Lower lobe of right lung (tissue), 2 donors: ENCODE measurements at places on chromosomes 3 and 15.

DNA sequence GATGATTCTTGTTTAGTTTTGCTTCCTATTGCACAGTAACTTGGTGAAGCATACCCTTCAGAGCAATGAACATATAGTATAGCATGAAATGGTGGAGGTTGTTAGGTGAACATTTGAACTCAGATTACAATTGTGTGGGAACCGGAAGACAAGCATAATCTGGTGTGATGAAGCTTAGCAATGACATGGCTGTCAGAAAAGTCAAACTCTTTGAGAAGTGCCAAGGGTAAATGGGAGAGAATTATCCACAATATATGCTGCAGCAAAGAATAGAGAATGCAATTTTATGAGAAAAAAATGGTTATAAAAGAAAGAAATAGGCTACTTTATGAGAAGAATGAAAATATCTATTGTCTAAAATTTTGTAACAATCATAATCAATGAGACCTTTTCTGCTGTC is 1536.7 kb downstream of the SI start:
- no peak for DNase-seq

DNA sequence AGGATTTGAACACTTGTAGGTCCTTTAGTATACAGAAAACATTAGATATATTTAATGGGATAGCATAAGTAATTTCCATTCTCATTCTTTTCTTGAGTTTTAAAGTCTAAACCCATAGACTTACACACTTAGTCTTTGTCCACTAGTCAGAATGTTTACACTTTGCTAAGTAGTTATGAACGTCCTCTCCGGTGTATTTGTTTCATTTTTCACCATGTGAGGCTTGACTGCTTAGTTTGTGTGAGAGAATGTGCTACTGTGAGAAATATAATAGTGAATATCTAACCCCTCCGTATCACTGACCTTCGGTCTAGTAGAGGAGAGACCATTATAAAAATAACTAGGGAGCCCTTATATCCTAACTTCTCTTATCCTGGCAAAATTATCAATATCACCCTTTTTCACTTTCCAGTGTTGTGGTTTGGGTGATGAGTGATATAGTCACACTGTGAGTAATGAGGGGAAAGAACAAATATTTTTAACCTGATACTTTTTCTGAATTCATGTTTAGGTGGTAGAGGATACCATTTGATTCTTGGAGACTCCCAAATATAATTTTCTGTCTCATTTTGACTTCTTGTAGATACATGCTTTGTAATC is 122.4 kb downstream of the UBE2E2 start:
- no peak for DNase-seq

- no peak for DNase-seq
These were observed 92.5 kb downstream of the LIPC start for GRCh38 chr15:58524247-58524646.

GRCh38 chr3:140443073-140443472 is 234.8 kb upstream of the TRIM42 start:
- no peak for DNase-seq

DNA sequence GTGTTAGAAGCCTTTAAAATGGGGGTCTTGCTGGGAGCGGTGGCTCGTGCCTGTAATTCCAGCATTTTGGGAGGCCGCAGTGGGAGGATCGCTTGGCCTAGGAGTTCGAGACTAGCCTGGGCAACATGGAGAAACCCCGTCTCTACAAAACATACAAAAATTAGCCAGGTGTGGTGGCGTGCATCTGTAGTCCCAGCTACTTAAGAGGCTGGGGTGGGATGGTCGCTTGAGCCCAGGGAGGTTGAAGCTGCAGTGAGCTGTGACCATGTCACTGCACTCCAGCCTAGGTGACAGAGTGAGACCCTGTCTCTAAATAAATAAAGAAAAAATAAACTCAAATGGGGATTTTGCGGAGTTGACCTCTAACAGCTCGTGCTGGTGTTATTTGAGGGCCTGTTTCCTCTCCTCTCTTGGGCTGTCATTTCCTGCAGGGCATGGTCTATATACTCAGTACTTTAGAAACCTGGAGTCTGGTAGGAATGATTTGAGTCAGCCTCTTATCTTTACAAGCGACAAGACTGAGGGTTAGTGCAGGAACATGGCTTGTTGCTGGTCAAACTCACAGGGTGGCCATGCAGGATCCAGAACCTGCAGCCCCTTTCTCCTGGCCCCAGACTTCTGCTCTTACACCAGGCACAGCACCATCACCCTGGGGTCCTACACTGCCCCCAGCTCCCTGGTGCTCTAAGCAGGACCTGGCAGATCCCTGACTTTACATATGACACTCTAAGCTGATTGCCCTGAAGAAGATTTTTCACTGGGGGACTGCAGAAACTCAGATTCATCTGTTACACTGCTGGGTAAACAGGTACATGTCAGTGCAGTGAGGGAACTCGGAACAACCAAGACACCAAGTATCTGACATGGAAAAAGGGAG is 15.1 kb downstream of the EHD4 start:
- no peak for DNase-seq

DNA sequence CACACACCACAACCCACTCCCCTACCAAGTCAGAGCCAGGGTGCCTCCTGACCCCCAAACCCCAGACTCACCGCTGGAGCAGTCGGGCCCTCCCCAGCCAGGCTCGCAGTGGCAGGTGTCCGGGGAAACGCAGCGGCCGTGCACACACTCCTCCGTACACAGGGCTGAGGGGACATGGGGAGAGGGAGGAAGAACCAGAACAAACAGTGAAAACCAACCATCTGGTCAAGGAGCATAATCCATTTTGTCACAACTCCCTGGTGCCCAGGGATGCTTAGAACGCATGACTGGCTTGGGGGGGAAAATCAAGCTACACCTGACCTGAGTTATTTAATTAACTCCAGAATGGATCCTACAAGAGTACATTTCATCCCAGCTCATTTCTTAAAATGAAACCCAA is 159.2 kb downstream of the MEGF11 start:
- DNase-seq: no peak

- DNase-seq: peak; percentile 91
These were observed 89.5 kb upstream of the CHD2 start for GRCh38 chr15:92810418-92811138.

DNA sequence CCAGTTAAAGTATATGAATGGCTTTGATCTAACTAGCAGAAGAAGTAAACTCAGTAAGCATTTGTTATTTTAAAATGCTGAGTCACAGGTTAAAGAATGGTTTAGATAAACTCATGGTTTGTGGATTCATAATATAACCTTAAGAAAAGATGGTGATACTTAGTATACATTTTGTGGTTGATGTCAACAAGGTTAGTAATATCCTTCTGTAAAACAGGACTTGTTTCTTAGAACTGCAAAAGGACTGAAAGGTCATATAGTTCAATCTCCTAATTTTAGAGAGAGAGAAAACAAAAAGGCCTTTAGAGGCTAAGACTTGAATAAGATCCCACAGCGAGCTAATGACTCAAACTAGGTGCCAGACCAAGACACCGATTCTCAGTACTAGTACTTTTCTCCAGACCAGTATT is 50.0 kb downstream of the STRIT1 start:
- DNase-seq: no peak

GRCh38 chr3:107283948-107284347 is 93.3 kb upstream of the CCDC54 start:
- no peak for DNase-seq

DNA sequence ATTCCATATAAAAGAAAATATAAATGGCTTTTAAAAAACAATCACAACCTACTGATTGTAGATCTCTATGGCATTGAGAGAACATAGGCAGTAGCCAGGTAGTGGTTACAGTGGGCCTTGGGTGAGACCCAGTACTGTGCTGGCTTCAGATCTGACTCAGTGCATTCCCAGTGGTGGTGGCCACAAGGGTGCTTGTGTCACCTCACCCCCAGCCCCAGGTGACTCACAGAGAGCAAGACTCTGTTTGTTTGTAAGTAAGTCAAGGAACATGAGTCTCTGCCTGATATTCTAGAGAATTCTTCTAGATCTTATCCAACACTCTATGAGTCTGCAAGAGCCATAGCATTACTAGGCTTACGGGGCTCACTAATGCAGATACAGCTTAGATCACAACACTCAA is 118.8 kb upstream of the AZI2 start:
- DNase-seq: no peak

- DNase-seq: no peak
These were observed 594.8 kb upstream of the GRM7 start for GRCh38 chr3:6266135-6266534.

- no peak for DNase-seq
These were observed 49.2 kb upstream of the RAD18 start for GRCh38 chr3:9012521-9012920.

DNA sequence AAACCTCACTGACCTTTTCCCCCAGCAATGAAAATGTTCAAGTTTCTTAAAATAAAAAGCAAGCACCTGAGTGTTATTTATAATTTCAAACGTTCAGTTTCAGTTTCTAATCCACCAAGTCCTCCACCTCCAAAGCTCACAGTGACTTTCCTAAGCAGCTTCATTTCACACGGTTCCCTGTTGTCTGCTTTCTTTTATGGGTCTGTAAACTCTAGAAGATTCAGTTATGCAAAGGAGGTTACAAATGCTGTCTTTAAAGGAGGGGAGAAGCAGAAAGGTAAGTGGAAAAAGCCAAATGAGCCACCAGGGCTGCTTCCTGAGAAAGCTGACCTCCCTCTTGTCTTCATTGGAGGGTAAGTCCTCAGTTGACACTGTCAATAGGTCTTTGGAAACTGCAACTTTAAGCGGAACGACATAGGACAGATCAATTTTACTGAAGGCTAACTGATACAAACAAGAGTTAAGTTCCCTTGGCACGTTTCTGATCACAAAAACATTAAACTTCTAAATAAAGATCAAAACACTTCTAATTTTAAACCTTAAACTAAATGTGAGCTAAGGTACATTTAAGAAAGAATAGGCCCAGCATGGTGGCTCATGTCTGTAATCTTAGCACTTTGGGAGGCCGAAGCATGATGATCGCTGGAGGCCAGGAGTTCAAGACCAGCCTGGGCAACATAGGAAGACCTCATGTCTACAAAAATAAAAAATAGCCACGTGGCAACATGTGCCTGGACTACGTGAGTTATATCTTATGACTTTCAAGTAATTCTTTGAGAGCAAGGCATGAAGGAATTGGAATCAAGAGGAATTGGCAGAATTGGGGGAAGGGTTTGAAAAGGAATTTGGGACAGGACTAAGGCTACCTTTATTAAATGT is 151.9 kb upstream of the UBE2E1 start:
- no peak for DNase-seq

GRCh38 chr15:79816571-79816970 is 80.2 kb downstream of the MTHFS start:
- DNase-seq: no peak

GRCh38 chr3:89173546-89173945 is 66.1 kb downstream of the EPHA3 start:
- DNase-seq: no peak

- DNase-seq: no peak
These were observed 66.8 kb downstream of the ABTB1 start for GRCh38 chr3:127739347-127740135.

GRCh38 chr3:151901644-151902285 is 28.3 kb downstream of the SUCNR1 start:
- DNase-seq: no peak

DNA sequence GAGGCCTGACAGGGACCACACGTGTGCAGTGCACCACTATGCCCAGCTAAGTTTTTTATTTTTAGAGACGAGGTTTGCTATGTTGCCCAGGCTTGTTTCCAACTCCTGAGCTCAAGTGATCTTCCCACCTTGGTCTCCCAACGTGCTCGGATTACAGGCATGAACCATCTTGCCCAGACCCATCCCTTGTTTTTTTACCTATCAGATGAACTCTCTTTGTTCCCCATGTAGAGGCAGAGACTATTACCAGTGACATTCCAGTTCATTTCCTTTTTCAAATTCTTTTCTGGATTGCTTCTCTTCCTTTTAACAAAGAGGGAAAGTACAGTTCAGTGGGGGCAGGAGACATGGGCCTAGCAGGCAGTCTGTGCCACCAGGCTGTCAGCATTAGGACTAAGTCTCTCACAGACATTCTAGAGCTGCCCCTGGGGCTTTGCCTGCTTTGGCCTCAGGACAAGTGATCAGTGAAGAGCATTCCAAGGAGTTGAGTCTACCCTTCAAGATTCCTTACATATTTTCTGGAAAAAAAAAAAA is 103.5 kb upstream of the SLC7A14 start:
- DNase-seq: peak; percentile 64

GRCh38 chr3:144760831-144761230 is 789.2 kb downstream of the DIPK2A start:
- DNase-seq: no peak

DNA sequence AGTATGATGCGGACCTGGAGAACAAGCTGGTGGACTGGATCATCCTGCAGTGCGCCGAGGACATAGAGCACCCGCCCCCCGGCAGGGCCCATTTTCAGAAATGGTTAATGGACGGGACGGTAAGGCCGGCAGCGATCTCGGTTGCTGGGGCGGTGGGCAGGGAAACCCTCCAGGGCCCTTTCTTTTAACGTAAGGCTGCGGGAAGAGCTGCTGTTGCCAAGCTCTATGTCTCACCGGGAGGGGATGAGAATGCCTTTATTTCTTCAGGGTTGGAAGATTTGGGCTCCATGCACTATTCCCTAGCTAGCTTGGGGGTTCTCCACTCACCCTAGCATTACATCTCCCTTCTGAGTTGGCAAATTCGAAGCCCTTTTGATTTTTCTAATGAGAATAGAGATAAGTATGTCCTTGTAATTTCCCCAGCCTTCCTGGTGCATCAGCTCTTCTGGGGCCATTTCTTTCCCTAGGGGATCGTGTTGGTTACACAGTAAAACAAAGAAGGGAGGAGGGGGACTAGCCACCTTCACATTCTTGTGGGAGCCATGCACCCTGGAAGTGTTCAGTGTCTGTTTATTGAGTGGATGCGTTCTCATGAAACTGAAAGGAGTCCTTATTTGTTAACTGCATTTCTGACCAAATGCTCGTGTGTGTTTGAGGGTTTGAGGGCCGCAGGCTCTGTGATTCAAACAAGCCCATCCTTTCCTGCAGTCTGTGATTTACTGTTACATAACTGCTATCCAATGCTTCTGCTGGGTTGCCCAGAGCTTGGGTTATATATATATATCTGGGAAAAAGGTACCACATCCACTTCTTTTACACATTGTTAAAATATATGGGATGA is 982 bp downstream of the TAGLN3 start:
- DNase-seq: no peak

- DNase-seq: no peak
These were observed 43.4 kb upstream of the SLC6A1 start for GRCh38 chr3:10949197-10949596.

GRCh38 chr15:67755936-67756335 is 69.4 kb upstream of the SKOR1 start:
- DNase-seq: no peak

DNA sequence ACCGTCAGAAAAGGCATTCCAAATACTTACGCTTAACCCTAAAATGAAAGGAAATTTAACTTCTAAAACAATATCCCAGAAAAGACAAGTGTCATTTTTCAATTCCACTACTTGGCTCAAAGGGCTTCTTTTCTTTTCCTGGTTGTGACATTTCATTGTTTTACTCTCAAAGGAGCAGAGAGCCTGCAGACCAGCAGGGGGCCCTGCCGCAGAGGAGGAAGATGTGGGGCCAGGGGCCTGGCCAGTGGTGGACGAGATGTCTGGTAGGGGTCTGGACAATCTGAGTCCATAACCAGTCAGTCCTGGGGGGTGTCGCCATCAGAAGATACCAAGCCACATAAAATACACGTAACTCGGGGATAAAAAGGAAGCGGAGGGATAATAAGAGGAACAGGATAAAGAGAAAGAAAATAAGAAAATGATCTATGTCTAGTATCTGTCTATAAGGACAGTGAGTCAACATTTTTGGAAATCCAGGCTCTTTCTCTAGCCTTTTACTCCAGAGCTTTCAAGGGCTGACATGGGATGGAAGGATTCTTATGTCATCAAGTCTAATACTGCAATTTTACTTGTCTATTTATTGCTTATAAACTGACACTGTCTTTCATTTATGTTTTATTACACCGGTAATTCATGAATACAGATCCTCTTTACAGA is 54.2 kb upstream of the ARHGEF3 start:
- DNase-seq: peak; percentile 54

- no peak for DNase-seq
These were observed 3.8 kb downstream of the IVD start for GRCh38 chr15:40409366-40409765.
